Fibroblast of skin of scalp (primary cell): ENCODE measurements at places on chromosomes 2 and 18.

- peak; percentile 91 for DNase-seq
These were observed 68.8 kb upstream of the CDC42EP3 start for GRCh38 chr2:37740164-37740739.

DNA sequence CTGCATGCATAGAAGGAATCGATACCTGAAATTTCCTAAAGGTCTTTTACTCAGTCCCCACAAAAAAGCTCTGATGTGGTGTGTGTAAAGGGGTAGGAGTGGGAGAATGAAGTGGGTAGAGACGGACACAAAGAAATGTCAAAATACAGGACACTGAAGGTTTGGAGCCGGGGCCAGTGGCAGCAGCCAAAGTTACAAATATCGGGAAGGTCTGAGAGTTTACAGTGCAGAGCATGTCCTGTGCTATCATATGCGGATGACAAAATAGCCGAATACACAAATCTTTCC is 89.9 kb upstream of the STON1 start:
- no peak for DNase-seq

DNA sequence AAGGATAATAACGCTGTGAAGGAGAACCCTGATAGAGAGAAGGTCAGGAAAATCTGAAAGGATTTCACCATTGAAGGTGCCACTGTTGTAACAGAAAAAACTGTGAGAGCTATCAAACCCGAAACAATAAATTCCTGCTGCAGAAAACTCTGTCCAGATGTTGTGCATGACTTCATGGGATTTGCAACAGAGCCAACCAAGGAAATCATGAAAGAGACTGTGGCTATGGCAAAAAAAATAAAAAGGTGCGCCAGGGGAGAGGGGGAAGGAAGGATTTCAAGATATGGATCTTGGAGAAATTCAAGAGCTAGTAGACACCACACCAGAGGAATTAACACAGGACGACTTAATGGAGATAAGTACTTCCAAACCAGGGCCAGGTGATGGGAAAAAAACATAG is 88.0 kb downstream of the LDLRAD4 start:
- no peak for DNase-seq

DNA sequence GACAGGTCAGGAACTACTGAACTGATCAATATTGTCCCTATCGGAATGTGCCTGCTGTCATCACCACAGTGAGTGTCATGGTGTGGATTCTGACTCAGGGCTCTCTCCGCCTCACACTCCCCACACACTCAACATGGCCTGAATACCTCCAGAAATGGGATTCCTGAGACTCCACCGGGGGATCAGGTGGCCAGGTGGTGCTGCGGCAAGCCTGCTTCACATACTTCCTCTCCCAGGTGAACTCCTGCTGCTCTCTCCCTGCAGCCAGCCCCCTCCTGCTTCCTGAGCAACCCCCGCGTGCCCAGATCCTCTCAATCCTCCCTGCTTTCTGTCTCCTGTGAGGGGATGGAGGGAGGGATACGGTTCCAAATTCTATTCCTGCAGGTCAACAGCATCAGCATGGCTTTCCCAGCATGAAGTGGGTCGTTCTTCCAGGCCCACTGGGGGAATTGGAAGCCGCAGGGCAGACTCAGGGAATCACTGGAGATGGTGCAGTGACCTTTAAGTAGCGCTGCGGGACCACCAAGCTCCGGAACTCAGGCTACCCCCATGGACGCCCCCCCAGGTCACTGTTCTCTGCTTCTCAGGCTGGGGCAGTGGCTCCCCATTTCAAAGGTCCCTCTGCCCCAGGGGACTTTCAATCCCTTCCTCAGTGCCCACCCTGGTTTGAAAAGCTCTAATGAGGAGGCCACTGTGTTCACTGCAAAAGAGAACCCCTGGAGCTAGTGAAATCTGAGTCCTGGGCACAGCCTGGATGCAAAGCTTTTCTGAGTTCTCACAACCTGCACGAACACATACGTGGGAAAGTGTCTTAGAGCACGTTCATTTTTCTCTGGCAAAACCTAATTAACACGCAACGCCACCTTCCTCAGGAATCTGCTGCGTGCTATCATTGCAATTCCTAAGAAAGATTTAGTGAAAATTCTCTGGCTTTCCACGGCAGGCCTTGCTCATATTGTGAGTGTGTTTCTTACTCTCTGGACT is 168.4 kb downstream of the ZFP36L2 start:
- no peak for DNase-seq

DNA sequence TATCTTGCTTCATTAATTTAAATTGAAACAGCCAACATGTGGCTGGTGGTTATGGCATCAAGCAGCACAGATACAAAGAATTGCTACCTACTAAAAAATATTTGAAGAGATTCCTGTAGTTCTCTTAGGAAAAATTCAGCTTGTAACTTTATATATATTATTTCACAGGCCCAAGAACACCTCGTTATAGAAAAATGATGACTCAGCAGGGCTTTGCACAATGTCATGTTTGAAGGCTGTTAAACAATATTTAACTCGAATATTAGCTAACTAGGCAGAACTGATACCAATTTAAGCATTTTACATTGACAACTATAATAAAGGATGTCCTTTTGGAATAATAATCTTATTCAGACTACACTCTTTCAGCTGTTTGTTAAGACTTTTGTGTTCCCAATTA is 102.3 kb upstream of the LYPD1 start:
- DNase-seq: no peak
